Lung (tissue), 17 donors: ENCODE measurements at places on chromosomes 7 and 10. TPM values are rescaled to one million over a fixed set of nuclear protein-coding genes. Genes with fewer than 3 reads are reported as not detected.

DNA sequence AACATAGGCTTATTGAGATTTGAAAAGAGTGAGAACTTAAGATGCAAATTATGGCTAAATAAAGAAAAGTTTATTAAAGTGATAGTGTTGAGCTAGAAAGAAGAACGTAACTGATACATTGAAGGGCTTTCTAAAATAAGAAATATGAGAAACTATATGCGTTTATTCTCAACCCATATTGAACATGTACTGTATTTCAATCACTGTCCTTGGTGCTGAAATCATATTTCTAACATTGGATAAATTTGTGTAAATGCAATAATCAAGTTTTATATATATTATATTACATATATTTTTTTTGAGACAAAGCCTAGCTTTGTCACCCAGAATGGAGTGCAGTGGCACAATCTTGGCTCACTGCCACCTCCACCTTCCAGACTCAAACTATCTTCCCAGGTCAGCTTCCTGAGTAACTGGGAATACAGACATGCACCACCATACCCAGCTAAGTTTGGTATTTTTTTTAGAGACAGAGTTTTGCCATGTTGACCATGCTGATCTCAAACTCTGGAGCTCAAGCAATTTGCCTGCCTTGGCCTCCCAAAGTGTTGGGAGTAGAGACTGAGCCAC lies 1065.8 kb downstream of the REEP3 start:
- H3K27me3 ChIP-seq: no peaks in the 10 kb centered on the region
- peaks cover 8% of the 10 kb centered on the region for H3K4me1 ChIP-seq

GRCh38 chr7:33185786-33186185 lies 56.4 kb downstream of the BBS9 start:
- no peaks in the 10 kb centered on the region for H3K4me1 ChIP-seq
- H3K27ac ChIP-seq: no peak overlapping the region
- H3K27me3 ChIP-seq: no peaks in the 10 kb centered on the region
- no peaks in the 10 kb centered on the region for H3K36me3 ChIP-seq

NUDT13 gene
- 2.4 TPM for total RNA-seq

MSMB gene
- not detected for total RNA-seq

GARIN1A gene
- 0.48 TPM for total RNA-seq

UCMA gene
- 0.91 TPM for total RNA-seq
